ENCODE measurements at places on chromosomes 2 and 18.

DNA sequence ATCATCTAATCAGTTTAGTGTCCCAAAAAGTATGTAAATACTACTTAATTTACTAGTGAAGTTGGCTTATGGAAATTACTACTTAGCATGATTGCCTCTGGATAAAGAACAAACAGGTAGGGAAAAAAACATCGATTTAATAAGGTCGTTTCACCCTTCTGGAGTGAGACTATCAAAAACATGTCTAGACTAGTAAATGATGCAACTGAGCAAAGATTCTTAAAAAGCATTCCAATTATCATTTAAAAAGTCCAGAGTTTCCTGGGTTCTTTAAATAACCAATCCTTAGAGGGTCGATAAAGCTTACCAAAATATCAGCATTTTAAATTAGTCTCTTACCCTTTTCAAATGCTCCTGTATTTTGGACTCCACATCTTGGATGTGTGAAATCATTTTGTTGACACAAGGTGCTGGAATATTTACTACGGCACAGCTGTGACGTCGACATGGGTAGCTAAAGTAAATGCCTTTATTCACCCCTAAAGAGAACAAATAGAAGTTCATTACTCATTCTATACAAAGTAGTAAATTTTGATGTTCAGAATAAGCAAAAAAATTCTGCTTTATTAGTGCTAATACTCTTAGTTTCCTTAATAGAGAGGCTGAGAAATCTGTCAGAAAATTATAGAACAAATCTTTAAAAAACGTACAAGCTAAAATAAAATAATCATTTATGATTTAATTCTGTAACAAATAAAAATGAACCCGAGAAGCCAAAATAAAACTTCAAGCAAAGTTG lies 70.6 kb downstream of the CCDC178 start:
- no peak for DNase-seq

DNA sequence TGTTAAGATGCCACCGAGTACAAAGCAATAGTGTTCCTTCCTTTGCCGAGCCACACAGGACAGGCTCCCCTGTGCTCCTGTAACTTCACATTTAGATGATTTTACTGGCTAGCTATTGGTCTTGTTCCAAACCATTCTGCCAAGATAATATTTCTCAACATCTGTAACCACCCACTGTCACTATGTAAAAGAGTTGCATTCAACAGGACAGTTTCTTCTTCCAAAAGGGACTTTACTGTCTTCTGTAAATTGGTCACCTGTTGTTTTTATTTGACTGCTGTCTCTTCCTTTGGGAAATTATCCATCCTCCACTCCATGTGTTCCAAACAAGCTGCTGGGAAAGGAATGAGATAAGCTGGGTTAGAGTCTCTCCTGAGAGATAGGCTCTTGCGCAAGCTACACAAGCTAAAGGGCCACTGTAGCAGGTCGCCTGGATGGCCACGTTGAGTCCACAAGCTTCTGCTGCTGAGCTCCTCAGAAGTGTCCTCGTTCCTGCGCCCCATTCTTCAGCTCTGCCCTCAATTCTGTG lies 14.4 kb upstream of the BZW1 start:
- peak; percentile 76 for DNase-seq

DNA sequence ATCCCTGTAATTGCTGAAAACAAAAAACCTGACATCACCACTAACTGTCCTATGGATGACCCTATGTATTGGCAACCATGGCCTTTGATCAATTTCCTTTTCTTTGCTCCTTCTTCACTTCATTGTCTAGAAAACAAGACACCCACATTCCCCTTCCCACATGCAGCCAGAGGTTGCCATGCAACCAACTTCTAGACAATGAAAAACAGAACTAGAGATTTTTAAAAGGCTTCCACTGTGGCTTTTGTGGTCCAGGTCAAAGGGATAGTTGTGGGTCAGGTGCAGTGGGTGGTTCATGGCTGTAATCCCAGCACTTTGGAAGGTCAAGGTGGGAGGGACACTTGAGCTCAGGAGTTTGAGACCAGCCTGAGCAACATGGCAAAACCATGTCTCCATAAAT lies 139.3 kb upstream of the DOK6 start:
- no peak for DNase-seq

DNA sequence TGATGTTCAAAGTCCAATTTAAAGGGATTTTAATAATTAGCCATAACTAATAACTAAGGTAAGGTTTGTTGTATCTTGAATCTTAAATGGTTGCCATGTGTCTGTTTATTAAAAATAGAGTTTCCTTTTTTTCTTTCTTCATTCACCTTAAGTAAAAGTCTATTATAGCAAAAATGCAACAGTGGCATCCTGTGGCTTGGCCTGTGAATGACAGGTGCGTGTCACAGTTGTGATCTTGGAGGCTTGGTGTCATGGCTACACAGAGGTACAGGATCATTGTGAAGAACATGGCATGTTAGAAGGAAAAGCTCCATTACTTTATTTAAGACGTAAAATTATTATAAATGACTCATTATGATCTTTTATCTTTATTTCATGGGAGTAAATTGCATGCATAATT lies 246.1 kb downstream of the BCL2 start:
- DNase-seq = no peak

GRCh38 chr2:3547915-3548314 lies 10.2 kb downstream of the RNASEH1 start:
- no peak for DNase-seq

DNA sequence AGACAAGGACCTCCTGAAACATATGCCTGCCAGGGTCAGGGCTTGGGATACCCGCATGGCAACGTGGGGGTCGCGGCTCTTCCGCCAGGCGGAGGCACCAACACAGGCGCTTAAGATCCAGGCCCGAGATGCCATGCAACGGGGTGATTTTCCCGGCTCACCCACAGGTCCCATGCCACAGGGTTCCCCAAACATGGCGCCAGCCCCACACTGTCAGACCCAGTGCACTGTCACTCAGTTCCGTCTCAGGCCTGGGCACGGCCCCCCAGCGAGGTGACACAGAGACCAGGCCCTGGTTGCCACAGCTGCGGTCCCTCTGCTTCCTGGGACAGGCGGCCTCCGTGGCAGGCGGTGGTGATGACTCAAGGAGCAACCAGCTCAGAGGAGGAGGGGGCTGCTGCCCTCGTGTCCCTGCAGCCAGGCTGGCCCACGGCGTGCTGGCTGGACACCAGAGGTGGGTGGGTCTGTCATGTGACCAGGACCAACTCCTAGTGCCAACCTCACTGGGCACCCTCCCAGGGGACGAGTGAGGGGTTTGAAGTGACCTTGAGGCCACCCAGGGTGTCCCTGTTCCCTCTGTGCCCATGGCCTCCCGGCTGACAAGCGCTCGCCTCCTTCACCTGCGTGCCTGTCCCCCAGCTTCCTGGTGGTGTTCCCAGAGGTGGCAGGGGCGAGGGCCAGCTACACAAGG lies 4.9 kb downstream of the PDCD1 start:
- DNase-seq = peak; percentile 75

- no peak for DNase-seq
Observed at GRCh38 chr2:166758956-166759355, 129.3 kb upstream of the XIRP2 start.

GRCh38 chr2:15797939-15798281 lies 142.4 kb upstream of the MYCN start:
- DNase-seq = no peak

DNA sequence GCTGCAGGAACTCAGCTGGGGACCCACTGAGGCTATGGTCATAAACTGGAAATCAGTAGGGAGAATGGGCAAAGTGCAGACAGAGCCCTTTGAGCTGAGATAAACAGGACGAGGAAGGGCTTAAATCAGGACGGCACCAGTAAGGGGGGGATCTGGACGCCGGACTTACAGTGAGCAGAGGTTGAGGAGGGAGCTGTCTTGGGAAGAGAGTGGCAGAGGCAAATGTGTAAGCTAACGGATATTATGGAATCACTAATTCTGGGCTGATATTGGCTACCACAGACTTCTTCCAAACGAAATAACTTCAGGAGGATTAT lies 539 bp downstream of the CYP27A1 start:
- no peak for DNase-seq

GRCh38 chr2:232574674-232575403 lies 24.4 kb downstream of the EIF4E2 start:
- DNase-seq = no peak

DNA sequence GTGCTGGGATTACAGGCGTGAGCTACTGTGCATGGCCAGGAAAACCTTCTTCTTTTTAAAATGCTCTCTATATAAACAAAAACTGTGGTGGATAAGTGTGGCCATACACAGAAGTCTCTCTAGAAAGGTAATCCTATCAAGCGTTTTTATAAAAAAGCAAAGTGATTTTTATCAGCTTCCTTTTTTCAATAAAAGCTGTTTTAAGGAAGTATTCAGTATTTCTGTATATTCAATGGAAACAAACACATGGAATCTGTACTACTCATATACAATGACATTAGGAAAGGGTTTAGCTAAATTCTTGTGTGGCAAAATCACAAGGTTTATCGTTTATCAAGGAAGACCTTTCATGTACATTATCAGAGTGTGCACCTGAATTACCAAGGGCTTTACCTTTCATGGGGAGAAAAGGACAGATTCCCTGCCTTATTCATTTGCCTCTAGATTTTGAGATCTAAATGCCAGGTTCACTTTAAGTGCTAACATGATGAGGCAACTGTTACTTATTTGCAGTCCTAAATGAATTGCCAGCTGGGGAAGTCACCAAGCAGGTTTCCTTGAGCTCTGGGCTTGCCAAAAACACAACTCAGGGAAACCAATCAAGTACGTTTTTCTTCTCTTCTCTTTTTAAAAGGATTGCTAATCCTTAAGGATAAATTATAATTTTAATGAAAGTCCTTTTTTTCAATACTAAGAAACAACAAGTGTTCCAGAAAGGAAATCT lies 70.8 kb downstream of the RTN4 start:
- no peak for DNase-seq

DNA sequence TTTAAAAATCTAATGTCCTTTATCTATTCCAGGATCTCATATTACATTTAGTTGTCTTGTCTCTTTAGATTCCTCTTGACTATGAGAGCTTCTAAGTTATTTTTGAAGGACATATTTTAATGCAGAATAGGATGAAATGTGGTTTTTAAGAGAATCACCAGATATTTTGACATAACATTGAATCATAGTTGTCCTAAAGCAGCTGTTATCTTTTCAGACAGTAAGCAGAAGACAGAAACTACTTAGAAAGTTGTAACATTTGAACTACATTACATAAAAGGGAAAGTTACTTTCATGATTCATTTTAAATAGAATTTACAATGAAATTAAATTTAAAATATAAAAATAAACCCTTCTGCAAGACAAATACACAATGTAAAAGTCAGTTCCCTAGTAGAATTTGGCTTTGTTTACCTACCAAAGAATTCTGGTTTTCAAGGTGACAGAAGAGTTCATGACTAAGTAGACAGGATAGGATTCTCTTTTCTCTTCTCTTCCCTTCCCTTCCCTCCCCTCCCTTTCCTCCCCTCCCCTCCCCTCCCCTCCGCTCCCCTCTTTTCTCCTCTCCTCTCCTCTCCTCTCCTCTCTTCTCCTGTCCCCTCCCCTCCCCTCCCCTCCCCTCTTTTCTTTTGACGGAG lies 186.0 kb downstream of the DIS3L2 start:
- no peak for DNase-seq

- no peak for DNase-seq
Observed at GRCh38 chr2:165969227-165969626, 15.7 kb upstream of the TTC21B start.

- DNase-seq = no peak
Observed at GRCh38 chr18:495017-495416, 5.5 kb downstream of the COLEC12 start.

DNA sequence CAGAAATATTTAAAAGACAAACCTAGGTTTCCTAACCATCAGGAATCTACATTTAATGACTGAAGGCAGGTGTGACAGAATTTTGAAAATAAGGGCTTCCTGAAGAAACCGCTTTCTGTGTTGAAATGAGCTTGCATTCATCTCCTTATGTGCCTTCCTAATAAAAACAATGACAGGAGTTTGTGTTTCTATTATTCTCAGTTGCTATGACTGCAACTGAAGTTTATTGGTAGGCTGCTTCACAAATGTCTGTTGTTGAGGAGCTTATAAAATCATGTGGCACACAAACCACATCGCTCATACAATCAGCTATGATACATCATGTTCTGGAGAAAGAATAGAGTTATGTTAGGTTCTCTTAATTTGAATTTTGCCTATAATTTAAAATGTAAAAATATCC lies 362.7 kb upstream of the SLC8A1 start:
- DNase-seq = no peak

GRCh38 chr18:3706279-3707097 lies 256.5 kb downstream of the TGIF1 start:
- DNase-seq = no peak

- no peak for DNase-seq
Observed at GRCh38 chr2:70898363-70899240, 37.1 kb upstream of the ATP6V1B1 start.

GRCh38 chr2:187138265-187138664 lies 289.3 kb upstream of the ZSWIM2 start:
- DNase-seq = peak; percentile 80

GRCh38 chr18:63378919-63379638 lies 12.1 kb upstream of the KDSR start:
- DNase-seq = no peak

GRCh38 chr2:33588232-33588631 lies 10.9 kb downstream of the FAM98A start:
- no peak for DNase-seq

GRCh38 chr2:100242891-100243619 lies 79.2 kb downstream of the LONRF2 start:
- peak; percentile 92 for DNase-seq

DNA sequence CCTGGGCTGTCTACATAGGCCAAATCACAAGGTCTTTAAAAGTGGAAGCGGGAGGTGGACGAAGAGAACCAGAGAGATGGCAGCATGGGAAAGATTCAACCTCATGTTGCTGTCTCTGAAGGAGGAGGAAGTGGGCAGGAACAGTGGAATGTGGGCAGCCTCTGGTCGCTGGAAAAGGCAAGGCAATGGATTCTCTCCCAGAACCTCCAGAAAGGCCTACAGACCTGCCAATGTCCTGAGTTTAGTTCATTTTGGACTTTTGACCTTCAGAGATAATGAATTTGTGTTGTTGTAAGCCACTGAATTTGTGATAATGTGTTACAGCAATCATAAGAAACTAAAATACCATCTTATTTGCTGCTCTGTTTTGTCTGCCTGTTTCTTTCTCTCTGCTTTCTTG lies 122.5 kb downstream of the RNF152 start:
- peak; percentile 51 for DNase-seq

- DNase-seq = no peak
Observed at GRCh38 chr18:52553441-52553840, 213.4 kb downstream of the DCC start.

GRCh38 chr18:12839526-12840196 lies 44.4 kb downstream of the PTPN2 start:
- no peak for DNase-seq
